ENCODE measurements at places on chromosomes 3 and 15.
A peak's percentile ranks its signal among the peaks of the same experiment; 100 is the strongest.

DNA sequence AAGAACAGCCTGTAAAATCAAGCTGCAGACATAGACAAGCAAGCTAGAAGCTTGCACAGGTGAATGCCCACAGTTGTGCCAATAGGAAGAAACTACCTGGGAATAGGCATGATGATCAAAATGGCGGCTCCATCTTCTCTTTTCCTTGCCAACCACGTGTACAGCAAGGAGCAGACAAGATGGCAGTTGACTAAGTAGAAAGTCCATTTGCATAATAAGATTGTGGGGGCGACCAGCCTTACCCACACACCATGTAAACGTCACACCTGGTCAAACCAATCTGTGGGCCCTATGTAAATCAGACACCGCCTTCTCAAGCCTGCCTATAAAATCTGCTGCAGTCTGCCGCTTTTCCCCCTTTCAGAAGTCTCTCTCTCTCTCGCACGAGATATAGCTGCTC is 25.1 kb upstream of the ANKRD34C start:
- DNase-seq, result no peak

- DNase-seq, result no peak
Observed at GRCh38 chr3:128408693-128409623, 57.7 kb downstream of the DNAJB8 start.

DNA sequence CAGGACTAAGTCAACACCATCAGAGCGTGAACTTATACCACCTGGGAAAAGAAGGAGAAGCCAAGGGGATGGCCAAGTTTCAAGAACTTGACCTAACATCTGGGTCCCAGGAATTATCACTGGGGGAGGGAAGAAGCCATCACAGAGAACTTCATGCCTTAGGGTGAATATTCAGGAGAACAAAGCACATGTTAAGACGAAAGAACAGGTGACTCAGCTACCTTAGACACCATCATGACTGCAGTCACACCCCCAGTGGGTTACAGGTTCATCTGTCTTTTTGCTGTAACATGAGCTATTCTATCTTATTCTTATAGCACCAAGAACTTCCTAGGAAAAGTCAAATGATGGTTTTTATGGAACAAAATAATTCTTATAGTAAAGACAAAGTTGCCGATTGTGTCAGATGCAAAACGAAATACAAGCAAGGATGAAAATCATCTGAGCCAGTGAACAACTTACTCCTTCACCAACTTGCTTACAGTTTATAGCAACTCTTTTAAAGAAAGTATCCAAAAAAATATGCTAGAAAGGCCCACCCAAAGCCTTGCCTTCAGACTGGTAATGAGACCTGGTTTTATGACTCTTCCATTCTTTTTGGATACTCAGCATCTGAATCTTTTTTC is 72.0 kb downstream of the TPRA1 start:
- no peak for DNase-seq

DNA sequence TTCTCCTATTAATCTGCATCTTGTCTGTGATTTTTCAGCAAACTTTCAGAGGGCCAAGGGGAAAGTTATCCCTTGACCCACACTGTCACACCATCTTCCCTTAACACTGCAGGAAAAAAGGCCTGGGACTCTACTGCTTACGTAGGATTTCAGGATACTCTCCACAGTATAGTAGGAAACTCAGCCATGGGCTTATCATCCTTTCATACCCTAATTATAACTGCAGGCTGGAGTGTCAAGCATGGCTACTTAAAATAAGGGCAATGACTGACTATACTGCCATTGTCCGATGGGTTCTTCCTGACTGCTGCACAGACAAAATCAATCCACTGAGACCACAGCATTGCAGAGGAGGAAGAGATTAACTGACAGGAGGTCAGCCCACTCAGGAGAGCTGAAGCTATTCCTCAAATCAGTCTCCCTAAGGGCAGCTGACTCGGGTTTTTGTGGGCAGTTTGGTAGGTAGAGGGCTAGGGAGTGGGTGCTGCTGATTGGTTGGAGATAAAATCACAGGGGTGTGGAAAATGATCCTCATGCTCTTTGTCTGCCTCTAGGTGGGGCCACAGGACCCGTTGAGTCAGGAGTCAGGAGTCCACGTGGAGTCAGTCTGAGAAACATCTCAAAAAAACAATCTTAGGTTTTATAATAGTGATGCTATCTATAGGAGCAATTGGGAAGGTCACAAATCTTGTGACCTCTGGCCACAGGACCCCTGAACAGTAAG is 118.2 kb upstream of the STRIT1 start:
- DNase-seq, result no peak

GRCh38 chr3:30688776-30689641 is 82.6 kb downstream of the TGFBR2 start:
- DNase-seq, result no peak

GRCh38 chr3:59938828-59939227 is 889.0 kb upstream of the CFAP20DC start:
- DNase-seq, result no peak

DNA sequence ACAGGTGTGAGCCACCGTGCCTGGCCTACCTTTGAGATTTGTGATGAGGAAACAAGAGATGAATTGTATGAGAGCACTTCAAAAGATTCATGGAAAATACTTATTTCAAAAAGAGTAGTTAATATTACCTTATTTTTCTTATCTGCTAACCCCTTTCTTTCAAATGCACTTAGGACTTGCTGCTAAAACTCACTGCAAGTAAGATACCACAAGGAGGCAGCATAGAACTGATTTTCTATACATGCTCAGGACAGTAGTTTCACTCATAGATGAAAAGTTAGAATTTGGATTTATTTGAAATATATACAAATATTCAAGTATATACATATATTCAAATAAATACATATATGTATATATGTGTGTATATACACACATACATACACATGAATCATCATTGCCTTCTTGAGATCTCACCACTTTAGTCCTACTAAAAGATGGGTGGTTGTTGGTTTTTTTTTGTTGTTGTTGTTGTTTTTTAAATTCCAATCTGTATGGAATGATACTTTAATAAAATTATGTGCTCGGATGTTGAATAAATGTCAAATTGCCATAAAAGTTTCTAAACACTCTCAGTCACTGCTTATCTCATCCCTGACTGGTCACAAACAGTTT is 2.4 kb downstream of the CCNDBP1 start:
- DNase-seq, result no peak

DNA sequence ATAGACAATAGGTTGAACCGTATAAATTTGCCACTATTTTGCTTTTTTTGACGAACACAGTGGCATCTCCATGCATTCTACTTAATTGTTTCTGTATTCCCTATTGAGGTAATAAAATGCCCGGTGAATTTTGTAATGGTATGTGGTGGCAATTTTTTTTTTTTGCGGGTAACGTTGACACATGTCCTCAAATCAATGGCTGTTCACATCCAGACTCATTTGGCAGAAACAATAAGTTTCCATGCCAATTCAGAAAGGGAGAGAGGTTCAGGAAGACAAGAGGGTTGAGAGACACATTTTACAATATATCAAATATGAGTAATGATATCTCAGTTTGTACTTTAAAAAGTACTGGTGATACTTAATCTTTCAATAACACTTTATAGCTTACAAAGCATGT is 463.9 kb downstream of the WDR72 start:
- no peak for DNase-seq

DNA sequence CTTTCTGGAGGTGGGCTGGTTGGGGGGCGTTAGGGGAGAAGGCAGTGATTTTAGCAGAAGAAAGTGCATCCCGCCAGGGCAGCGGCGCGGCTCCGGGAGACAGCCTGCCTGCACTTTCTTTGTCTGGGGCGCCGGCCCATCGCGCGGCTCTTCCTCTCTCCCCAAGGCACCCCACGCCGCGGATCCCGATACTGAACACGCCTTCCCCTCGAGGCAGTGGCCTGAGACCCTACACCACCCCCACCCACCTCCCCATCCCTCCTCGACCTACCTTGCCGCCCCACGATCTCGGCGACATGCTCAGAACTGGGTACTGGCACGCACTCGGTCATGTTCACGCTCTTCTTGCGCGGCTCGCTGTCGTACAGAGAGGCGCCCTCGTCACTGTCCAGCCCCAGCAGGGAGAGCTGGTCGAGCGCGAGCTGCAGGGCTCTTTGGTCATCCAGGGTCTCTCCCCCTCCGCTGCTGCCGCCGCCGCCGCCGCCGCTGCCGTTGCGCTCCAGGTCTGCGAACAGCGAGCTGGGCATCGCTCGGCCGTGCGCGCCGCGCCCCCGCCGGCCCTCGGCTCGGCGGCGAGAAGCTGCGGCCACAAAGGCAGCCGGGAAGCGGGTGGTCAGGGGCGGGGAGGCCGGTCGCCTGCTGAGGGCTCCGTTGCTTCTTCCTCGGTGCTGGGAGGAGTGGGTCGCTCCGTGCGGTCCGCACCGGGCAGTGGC is 483 bp downstream of the MEX3B start:
- DNase-seq, result peak; percentile 32

- no peak for DNase-seq
Observed at GRCh38 chr3:30343861-30344260, 262.5 kb upstream of the TGFBR2 start.
